ENCODE measurements at places on chromosomes 16 and 17.

DNA sequence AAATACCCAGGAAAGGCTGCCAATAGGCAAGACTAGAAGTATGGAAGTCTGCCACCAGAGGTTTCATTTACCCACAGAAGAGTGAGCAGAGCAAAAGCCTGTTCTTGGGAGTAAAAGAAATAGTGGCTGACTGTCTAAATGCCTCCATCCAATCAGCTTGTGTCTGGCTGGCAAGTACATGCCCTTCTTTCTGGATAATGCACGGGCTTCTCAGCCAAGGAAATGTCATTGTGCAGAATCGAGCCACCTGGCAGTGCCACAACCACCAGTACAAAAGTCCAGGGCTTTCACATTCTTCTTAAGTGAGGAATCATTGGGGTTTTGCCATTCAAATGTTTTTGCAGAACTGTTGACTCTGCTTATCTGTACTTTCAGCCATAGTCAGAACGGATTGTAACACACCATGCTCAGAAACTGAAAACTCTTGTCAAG is 10.1 kb upstream of the ERCC4 start:
- DNase-seq, result no peak

DNA sequence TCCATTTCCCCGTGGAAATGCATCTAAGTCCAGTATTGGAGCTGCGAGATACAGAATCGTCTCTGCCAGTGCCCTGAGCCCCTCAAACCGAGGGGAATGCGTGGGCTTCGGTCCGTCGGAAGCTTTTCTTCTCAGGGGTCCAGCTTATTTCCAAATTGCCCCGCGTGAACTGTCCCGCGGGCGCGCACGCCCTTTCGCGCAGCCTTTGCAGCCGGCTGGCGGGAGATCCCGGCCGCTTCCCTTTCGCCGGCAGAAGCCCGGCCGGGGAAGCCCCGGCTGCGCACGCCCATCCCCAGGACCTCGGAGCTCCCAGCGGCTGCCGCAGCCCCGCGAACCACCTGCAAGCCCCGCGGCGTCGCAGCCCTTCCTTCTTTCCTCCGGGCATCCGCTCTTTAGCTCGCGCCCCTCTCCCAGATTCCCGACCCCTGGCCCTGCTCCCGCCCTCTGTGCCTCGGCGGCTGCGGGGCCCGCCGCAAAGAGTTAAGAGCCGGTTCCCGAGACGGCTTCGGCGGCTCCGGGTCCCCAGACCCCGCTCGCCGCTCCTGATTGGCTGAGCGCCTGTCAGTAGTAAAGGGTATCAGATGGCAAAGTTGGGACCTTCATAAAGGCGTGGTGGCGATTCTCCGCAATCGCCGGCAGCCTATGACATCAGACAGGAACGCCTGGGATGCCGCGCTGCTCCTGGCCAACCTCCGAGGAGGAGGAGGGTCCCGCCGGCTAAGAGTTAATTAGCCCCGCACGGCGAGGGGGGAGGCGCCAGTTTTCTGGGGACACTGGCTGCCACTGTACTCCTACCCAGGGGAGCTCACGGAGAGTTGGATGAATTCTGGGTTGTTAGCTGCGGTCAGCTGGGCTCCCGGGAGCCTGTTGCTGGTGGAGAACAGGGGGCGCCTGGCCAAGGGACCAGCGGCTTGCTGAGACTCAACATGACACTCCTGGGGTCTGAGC is at the start of gene MYOCD:
Gene MYOCD (plus strand): TSS at position 628 of the 948 bp plus-strand sequence. CDS start 299 bp downstream, at position 927.
- no peak for DNase-seq

GRCh38 chr16:65598621-65599020 is 476.8 kb upstream of the CDH11 start:
- no peak for DNase-seq

DNA sequence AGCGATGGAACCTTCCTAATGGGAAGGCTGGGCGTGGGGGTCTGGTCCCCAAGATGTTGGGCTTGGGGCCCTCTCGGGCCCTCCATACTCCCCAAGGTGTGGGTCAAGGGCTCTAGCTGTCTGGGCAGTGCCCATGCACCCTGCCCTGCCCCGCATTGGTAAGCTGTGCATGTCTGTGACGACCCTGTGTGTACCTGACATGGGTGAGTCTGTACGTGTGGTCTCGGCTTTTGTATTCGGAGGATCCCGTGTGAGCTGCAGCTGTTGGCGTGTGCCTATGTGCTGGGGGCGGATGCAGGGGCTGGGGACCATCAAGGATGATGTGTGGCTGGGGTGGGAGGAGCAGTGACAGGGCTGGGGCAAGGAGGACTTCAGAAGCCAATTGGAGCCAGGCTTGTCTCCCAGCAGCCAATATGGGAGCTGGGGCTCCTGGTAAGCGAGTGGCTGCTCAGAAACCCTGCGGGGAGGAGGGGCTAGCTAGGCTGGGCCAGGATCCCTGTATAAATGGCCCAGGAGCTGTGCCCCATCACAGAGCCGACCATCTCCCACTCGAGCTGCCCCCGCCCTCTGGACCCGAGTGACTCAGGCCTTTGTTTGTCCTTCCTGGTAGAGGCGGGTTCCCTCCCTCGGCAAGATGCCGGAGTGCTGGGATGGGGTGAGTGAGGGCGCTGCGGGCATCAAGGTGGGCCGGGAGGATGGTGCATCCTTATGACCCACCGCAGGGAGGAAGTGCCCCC is at the start of gene NDRG4:
Gene NDRG4 (plus strand): TSS at position 529 of the 737 bp plus-strand sequence. CDS start 106 bp downstream, at position 635.
- DNase-seq, result peak; percentile 41

- no peak for DNase-seq
Measured at GRCh38 chr16:76614269-76614668, 337.1 kb downstream of the CNTNAP4 start.

DNA sequence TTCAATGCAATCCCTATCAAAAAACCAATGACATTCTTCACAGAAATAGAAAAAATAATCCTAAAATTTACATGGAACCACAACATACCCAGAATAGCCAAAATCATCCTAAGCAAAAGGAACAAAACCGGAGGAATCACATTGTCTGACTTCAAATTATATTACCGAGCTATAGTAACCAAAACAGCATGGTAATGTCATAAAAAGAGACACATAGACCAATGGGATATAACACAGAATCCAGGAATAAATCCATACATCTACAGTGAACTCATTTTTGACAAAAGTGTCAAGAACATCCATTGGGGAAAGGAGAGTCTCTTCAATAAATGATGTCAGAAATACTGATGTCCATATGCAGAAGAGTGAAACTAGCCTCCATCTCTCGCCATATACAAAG is 105.8 kb upstream of the CORO6 start:
- DNase-seq, result no peak

GRCh38 chr17:77269696-77270681 is 129.2 kb downstream of the SEC14L1 start:
- DNase-seq, result no peak

DNA sequence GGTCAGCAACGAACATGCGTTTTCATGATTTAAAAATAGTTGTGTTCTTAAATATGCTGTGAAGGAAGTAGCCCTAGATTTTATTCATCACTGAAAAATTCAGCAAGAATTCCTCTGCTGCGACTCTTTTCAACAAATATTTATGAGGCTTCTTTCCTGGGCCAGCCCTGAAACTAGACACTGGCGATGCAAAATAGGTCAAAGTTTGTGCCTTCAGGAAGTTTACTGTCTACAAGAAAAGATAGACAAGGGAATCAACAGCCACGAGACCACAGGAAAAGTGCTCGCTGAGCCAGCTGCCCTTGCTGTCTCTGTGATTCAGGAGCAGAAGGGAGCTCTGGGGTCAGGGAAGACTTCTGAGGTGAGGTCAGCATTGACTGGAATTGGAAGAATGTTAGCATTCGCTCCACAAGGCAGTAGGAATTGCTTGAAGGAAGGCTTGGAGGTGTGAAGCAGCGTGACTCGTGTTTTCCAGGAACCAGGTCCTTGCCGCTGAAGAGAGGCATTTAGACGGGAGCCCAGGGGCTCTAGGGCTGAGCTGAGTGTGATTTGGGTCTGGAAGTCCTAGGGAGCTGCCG is 1.9 kb upstream of the RPL26 start:
- DNase-seq, result no peak

DNA sequence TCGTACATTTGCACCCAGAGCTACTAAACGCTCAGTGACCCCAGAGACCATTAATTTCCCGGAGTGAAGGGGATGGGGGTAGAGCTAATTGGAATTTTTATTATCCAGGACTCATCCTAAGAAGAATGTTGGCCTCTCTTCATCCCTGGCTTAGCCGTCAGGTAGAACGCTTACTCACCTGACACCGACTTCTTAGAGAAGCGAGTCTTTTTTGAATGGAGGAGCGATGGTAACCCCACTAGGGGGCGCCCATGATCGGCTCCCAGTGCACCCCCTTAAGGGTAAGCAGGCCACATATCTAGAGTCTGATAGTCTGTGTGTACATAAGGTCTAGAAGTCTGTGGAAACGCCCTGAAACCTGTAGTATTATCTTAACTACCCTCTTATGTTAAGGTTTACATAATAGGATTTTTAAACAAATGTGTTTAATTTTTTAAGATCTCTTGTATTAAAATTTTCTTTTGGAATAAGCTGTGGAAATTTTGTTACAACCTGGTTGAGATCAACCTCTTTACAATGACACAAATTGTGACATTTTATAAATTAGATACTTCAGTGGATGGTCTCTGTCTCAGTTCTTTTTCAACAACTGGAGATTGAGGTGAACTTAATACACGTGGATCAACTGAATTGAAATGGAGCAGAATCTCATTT is 229.8 kb downstream of the CPPED1 start:
- DNase-seq, result peak; percentile 22

DNA sequence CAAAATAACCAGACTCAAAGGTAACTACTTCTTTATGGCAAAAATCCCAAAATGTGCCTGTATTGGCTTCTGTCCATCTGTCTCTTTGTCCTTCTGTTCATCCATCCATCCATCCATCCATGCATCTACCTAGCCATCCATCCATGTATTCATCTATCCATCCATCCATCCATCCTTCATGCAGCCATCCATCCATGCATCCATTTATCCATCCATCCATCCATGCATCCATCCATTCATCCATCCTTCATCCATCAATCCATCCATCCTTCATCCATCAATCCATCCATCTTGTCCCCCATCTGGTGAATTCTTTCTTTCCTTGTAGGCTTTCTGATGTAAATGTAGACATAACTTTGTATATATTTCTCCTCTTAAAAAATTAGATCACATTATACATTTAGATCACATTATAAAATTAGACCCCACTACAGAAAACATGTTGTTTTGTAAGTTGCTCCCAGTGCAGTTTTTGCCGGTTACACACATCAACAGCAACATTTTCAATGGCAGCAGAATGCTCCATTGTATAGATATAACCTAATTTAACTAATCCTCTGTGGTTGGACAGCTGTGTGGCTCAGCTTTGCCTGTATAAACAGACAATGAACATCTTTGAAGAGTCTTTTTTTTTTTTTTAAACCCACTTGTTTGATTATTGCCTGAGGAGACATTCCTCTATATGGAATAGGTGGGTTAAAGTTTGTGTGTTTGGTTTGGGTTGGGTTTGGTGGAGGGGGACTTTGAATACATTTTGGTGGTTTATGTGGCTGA is 72.0 kb downstream of the MSI2 start:
- no peak for DNase-seq

- no peak for DNase-seq
Measured at GRCh38 chr16:11025120-11025531, 80.8 kb downstream of the CLEC16A start.

DNA sequence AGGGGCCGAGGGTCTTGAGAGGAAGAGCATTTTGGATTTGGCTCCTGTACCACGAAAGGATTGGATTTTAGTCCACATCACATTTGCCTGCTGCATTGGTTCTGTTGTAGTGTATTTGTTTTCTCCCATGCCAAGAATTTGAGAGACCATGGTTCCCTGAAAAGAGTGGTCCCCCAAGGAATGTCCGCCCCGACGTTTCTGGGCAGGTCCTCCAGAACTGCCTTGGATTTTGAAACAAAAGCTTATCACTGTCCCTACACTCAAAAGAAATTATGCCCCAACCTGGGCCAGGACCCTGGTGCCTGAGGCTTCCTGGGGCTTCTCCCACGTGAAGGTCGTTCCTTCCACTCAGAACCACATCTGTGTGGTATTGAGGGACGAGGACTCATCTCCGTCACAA is 10.8 kb downstream of the NTN1 start:
- DNase-seq, result no peak

GRCh38 chr16:14310519-14310991 is 239.4 kb downstream of the MRTFB start:
- no peak for DNase-seq

GRCh38 chr16:67529582-67530012 is 968 bp downstream of the RIPOR1 start:
- no peak for DNase-seq

DNA sequence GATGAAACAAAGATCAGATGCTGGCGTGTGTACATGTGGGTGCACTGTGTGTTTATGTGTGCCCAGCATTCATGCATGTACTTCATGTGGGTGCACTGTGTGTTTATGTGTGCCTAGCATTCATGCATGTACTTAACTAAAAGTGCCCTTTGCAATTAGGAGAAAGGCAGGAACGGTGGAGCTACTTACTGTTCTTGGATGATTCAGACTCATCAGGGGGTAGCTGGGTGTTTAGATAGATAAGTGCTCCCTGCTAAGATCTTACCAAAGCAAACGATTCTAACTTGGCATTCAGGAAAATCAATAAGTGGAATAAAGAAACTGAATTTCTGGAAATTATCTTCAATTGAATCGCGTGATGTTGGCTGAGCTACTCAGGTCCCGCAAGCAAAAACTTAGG is 8.6 kb upstream of the MYH2 start:
- no peak for DNase-seq

DNA sequence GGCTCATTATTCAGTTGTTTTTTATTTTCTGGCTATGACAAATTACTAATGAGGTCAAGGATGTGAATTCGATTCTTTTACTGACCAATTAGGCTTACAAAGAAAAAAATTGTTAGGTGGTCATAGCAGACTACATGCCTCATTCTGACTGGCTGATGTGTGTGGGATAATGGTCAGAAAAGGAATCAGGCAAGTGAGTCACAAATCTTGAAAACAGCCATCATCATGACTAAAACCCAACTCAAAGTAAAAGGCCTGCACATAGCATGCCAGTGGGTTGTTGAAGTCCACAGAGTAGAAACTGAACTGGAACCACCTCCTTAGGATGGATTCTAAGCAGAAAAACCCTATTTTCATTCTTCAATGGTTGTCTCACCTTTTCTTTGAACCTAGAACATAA is 8.6 kb downstream of the RPGRIP1L start:
- DNase-seq, result no peak

GRCh38 chr17:78715000-78715771 is 66.9 kb downstream of the CYTH1 start:
- no peak for DNase-seq
